ENCODE measurements at places on chromosomes 7 and 10. TPM values are rescaled to one million over a fixed set of nuclear protein-coding genes. Genes with fewer than 3 reads are reported as not detected.

The GPR141 gene
- polyA plus RNA-seq, result not detected

The DEPP1 gene
- polyA plus RNA-seq, result 18.7 TPM

The CABCOCO1 gene
- 1.6 TPM for polyA plus RNA-seq

The KCNIP2 gene
- 0.37 TPM for polyA plus RNA-seq

The RAB19 gene
- not detected for polyA plus RNA-seq

The NUTM2E gene
- polyA plus RNA-seq, result 0.01 TPM

The LRRC18 gene
- polyA plus RNA-seq, result 0.08 TPM

The COL26A1 gene
- not detected for polyA plus RNA-seq

The SUGCT gene
- 8.4 TPM for polyA plus RNA-seq

The RBP3 gene
- not detected for polyA plus RNA-seq

The C10orf120 gene
- polyA plus RNA-seq, result not detected

The PPP1R3C gene
- polyA plus RNA-seq, result 67.8 TPM

The INPP5A gene
- polyA plus RNA-seq, result 39.9 TPM

The KEL gene
- 0.05 TPM for polyA plus RNA-seq
